Left kidney (tissue), 8 donors: ENCODE measurements at places on chromosomes 2 and 18. TPM values are rescaled to one million over a fixed set of nuclear protein-coding genes. Genes with fewer than 3 reads are reported as not detected.

DNA sequence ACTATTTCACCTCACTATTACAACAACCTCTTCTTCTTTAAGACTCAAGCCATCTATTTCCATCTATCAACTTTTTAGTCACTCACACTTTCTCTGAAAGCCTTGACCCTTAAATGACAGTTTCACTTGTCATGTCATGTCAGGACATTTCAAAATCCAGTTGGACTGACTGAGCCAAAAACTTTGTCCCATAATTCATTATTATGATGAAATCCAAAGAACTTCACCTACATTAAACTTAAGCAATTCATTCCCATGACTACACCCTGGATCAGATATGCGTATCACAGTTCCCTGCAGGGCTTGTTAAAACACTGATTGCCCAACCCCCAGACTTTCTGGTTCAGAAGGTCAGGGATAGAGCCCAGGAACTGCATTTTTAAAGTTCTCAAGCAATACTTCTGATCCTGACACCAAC is 26.5 kb downstream of the LDAH start:
- no peak for DNase-seq

GRCh38 chr2:186027922-186028321 is 289.3 kb downstream of the FSIP2 start:
- no peak for DNase-seq

GRCh38 chr2:3305952-3306351 is 71.7 kb downstream of the EIPR1 start:
- DNase-seq, result no peak

DNA sequence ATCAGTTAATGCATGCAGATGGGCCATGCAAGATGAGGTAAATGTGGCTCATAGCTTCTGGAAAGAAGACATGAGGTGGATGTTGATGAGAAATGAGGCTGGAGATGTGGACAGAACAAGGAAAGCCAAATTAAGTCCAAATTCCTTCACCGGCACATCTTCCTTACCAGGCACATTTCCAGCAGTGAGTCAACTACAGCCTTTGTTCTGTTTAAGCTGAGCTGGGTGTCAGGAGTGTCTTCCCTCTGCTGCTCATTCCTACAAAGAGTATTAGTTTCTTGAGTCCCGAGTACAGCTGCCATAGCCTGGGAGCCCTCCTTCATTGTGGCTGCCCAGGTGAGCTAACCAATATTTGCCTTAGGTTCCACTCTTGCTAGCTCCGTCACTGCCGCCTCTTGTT is 945.0 kb downstream of the SLC4A3 start:
- no peak for DNase-seq

GRCh38 chr2:181675254-181675653 is 5.1 kb downstream of the NEUROD1 start:
- DNase-seq, result no peak

DNA sequence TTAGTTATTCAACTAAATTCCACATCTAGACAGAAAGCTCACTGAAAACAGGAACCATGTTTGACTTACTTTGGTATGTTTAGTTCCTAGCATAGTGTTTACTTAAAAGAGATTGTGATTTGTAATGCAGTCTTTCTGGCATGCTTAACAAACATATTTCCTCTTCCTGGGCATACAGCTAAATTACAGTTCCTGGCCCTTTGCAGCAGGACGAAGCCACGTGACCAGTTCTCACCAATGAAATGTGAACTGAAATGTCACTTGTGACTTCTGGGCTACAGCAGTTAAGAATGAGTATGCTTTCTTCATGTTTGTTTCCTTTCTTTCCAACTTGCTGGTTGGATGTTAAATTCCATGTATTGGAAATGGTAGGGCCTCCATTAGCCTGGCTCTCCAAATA is 330.5 kb downstream of the FIGN start:
- no peak for DNase-seq

GRCh38 chr2:71458413-71459083 is 5.2 kb downstream of the DYSF start:
- no peak for DNase-seq

DNA sequence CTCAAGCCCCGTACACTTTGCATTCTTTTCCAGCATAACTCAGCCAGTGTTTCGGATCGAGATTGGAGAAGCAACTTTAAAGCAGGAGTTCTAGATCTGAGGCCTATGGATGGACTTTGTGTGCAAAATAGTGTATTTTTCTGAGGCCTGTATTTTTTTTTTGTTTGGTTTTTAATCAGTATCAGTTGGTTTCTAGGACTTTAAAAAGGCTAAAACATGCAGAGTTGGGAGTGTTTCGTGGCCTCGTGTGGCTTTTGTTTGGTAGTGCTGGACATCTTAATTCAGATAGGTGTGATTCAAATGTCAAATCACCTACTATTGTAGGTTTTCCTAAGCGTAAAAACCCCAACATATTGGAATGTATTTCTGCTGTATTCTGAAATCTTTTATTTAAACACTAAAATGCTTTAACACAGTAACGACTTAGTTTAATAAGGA is 282 bp upstream of the PUS10 start:
- DNase-seq, result peak; percentile 46

GRCh38 chr2:134261398-134262131 is 7.7 kb downstream of the MGAT5 start:
- DNase-seq, result no peak

PRSS56 gene
- polyA plus RNA-seq, result not detected

TANK gene
- polyA plus RNA-seq, result 71.7 TPM

DNA sequence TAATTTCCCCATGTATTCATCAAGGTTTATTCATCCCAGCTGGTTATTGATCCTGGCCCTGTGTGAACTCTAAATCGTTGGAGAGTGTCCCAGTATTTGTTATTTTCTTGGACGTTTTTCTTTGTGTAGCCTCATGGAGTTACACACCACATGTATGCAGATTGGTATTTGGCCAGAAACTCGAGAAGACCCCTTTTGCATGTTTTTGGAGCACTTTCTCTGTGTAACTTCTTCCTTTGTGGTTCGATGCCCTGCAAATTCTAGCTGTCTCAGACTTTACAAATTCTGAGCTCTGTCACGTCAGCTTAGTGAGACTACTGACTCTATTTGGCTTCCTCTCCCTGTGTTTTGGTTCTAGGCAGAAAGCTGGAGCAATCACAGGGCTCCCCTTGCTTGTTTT is 198.7 kb downstream of the MCFD2 start:
- no peak for DNase-seq

GRCh38 chr2:220959391-220959802 is 612.7 kb downstream of the EPHA4 start:
- DNase-seq, result no peak

SULT1C4 gene
- 51.7 TPM for polyA plus RNA-seq

DNA sequence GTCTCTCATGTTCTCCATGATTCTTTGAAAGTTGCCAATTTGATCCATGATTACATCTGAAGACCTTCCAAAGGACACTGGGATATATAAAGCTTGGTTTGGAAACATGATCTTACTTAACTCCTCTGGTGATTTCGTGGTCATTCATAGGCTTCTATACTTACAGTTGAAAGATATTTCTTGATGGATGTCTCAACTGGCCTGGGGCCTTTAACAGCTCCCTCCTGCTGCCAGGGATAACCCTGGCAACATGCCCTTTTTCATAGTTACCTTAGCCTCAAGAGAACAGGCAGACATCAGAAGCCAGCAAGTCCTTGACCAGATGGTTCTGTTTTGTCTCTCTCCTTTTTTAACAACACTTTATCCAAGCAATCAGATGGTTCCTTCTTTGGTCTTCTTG is 23.5 kb upstream of the MFF start:
- no peak for DNase-seq

FHOD3 gene
- 42.4 TPM for polyA plus RNA-seq

DNA sequence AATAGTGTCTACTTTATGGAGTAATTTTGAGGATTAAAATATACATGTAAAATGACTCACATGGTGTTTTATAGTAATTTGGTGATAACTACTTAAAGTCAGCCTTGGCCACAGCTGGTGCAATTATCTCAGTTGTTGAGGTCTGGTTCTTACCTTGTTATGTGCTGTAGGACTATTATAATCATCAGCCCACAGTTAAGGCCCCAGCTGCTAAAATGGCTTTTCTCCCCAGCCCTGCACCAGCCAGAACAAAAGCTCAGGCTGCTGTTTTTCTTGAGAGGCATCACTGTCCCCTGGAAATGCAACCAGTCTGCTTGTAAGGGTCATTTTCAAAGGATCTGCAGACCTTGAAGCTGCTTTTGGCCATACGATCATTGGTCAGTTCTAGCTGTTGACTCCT is 283.3 kb upstream of the THUMPD2 start:
- DNase-seq, result no peak

GRCh38 chr18:26406854-26407517 is 141.4 kb downstream of the KCTD1 start:
- no peak for DNase-seq

GRCh38 chr2:88866756-88867155 is 175.3 kb downstream of the RPIA start:
- no peak for DNase-seq

- no peak for DNase-seq
Observed at GRCh38 chr2:123738643-123739042, 286.4 kb upstream of the CNTNAP5 start.

MROH2A gene
- polyA plus RNA-seq, result 0.28 TPM

RBM43 gene
- polyA plus RNA-seq, result 15.8 TPM

- DNase-seq, result no peak
Observed at GRCh38 chr2:8171608-8172007, 510.2 kb upstream of the ID2 start.

DNA sequence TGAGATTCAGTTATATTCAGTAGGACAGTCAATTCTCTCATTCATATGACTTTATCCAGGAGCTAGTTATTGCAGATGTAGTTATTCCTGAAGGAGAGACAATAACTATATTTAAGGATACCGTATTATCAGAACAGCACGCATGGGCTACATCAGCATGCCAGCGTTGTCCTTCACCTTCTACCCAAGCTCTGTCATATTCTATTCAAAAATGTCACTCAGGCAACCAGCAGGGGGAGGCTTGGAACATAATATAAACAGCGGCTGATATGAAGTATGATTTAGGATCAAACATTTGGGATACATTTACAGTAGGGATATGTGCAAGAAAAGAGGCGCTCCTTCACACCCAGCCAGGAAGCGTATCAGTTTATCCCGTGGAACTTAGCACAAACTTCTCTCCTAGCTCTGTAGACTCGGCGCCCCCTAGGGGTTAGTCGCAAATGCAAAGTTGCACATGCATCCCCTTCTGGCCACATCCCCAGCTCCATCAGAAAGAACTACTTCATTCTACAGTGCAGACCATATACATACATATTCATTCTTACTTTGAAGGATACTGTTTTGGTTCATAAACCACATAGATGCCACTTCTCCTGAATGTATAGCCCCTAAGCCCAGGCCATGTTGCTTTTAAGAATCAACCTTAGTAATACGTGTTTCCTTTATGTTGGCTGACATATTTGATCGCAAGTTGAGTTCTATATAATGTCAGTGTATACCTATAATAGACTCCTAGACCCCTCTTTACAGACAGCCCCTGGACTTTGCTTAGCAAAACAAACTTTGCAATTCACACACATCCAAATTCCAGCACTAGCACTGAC is 759.4 kb downstream of the ADCYAP1 start:
- no peak for DNase-seq
